Activated T-helper 2 cell treated with anti-CD3 and anti-CD28 coated beads, Interferon-gamma antibody, Interleukin-2, Interleukin-4, amounts not matched to agents 10 μg/mL and 5 μg/mL and 100 μg/mL, durations not matched to agents 14 hours and 24 hours and 36 hours (primary cell): ENCODE measurements at places on chromosomes 16 and 17.

DNA sequence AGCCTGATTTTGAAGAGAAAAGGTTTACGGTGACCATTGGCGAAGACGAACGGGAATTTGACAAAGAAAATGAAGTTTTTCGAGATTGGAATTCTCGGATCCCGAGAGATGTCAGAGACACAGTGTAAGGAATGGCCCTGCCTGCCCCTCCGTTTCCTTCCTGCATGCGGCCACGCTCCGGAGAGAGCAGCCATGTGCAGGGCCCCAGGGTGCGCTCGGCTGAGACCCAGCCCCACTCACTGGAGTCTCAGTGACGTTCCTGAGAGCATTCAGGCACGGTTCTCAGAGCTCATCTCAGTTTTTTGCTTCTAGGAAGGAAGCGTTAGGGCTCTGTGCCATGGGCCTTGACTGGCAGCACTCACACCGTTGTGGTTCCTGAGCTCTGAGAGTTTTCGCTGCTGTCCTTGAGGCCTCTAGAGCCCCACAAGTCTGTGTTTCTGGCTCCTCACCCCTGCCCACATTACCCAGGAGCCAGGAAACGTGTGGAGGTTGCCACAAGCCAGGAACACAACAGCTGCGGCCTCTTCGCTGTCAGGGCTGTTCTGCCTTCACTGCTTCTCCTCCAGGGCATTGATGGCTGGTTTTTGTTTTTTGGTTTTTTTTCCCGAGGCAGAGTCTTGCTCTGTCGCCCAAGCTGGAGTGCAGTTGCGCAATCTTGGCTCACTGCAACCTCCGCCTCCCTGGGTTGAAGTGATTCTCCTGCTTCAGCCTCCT is 29.8 kb downstream of the ZC3H18 start:
- no peak for DNase-seq

GRCh38 chr16:4570086-4570485 is 13.9 kb downstream of the C16orf96 start:
- DNase-seq = no peak

- no peak for DNase-seq
These were observed 63.6 kb downstream of the NUP93 start for GRCh38 chr16:56793492-56793891.

DNA sequence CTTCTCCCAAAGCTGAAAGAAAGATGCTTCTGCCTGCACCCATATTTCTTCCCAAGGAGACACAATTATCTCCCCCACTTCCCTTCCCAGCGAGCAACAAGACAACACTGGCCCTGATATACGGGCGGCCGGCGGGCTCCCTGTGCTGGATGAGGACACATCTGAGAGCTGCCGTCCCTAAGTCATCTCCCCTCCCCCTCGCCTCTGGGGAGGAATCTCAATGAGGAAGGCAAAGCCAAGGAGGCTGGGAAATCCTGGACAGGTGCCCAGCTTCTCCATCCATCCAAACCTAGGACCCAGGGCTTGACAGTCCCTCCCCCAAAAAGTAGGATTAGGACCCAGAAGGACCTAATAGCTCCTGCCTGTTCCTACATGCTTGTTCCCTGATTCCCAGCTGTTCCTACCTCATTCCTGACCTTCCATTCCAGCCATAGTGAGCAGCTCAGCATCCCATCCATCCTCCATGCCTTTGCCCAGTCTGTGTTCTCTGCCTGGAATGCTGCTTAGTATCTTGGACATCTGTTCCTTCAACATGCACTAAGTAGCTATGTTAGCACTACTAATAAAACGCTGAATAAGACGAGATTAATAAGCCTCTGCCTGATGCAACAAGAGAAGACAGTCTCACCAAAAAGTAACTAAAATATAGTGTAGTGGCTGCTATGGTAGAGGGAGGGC is 167.9 kb downstream of the CCT6B start:
- DNase-seq = no peak

- DNase-seq = no peak
These were observed 84.2 kb downstream of the ABCA8 start for GRCh38 chr17:68870976-68871375.

- no peak for DNase-seq
These were observed 63.3 kb downstream of the RBFOX3 start for GRCh38 chr17:79547586-79547985.

- DNase-seq = no peak
These were observed 22.3 kb downstream of the CAPNS2 start for GRCh38 chr16:55588799-55589198.

GRCh38 chr16:84718-85406 is 6.8 kb downstream of the MPG start:
- peak; percentile 36 for DNase-seq

DNA sequence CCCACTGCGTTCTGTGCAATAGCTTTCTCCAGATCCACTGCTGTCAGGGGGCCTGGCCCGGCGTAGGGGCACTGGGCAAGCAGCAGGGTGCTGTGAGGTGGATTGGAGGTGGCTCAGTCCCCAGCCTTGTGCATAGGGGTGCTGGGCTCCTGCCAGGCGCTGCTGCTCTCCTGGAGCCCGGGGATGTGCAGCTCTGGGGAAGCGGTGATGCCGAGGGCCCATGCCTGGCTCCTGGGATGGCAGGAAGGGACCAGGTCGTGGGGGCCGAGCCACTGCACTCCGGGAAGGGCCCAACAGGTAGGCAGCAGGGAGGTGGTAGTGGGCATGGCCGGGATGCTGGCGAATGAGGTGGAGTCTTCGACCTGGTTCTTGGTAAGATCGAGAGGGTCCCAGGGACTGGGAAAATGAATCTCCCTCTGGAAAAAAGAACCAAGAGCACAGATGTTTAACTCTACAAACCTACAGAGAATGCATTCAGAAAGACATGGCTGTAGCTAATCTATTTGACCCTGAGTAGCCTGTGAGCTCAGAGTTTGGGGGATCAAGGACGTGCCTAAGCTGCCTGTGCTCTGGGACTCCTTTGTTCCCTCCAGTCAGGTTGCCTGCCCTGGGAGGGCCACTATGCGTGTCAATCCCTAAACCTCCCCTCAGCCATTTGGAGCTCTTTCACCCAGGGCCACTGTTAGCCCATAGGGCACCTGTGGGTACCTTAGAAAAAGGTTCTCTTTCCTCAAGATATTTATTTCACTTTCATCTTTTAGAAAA is 6.6 kb upstream of the SUPT4H1 start:
- DNase-seq = no peak

- no peak for DNase-seq
These were observed 323 bp downstream of the ST3GAL2 start for GRCh38 chr16:70438585-70438968.

- DNase-seq = no peak
These were observed 135.6 kb downstream of the BANP start for GRCh38 chr16:88086571-88087516.

DNA sequence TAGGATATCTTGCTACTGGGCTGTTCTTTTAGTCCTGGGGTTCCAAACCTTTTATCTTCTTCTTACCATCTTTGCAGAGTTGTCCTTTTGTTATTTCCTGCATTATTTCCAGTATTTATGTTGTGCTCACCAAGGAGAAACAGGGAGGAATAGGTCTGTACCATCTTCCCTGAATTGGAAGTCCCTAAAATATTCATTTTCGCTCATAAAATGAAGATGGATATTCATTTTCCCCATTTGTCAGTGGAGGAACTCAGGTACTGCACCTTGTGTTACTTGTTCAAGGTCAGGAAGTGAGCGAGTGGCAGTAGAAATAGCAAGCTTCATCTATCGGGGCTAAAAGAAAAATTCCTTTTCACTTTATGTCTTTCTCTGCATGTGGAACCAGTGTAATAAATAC is 989.7 kb downstream of the CDH11 start:
- DNase-seq = no peak

- DNase-seq = no peak
These were observed 17.5 kb downstream of the TTYH2 start for GRCh38 chr17:74230896-74231295.

GRCh38 chr16:78689536-78689935 is 590.1 kb downstream of the WWOX start:
- DNase-seq = no peak

GRCh38 chr17:49156256-49156655 is 23.7 kb downstream of the B4GALNT2 start:
- DNase-seq = no peak

GRCh38 chr16:28212532-28212873 is 738 bp upstream of the XPO6 start:
- DNase-seq = no peak

GRCh38 chr16:52386694-52387093 is 160.2 kb downstream of the TOX3 start:
- no peak for DNase-seq

- no peak for DNase-seq
These were observed 319.2 kb downstream of the PHKB start for GRCh38 chr16:47780213-47780875.

DNA sequence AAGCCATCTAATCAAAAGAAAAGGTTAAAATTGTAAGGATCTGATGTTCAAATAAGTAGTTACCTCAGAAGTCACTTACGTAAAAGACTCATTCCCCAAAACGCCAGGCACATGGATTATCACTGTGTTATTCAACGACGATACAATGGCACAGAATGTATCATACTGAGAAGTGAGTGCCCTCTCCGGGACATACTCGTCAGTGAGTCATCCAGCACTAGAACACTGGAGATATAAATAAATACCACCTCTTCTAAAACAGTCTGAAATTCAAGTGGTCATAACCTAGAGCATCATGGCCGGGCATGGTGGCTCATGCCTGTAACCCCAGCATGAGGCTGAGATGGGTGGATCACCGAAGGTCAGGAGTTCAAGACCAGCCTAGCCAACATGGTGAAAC is 24.9 kb downstream of the USP31 start:
- no peak for DNase-seq

DNA sequence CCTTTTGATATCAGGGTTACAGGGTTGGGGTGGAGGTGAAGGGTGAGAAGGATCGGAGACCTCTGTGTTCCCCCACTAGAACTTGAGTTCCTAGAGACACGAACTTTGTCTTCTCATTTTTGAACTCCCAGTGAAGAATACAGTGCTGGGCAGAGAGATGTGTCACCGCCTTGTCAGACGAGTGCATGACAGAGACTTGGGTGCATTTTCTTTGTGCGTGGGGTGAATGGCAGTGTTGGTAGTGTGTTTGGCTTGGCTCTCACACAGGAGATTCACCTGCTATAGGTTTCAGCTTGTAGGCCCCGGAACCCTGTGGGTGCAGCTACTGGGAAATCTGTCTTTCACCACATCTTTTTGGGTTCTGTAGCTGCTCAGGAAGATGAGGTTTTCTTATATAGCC is 40.0 kb upstream of the CCR7 start:
- DNase-seq = no peak

DNA sequence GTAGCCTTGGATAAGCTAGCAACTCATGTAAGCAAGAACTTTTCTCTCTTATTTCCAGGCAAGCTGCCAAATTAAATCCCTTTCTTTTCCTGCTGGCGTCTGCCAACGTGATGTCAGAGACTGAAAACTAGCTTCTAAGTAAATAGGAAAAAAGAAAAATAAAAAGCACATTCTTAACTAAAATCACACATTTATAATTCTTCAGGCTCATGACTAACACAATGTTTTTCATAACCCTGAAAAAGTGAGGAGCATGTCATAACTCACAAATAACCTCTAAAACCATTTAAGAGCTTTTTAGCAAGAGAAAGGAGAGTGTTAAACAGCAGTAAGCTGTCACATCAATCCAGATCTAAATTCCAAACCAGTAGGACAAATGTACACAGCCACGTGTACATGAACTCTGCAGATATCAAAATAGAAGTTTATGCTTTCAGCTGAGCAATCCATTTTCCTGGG is 110.0 kb downstream of the N4BP1 start:
- no peak for DNase-seq

DNA sequence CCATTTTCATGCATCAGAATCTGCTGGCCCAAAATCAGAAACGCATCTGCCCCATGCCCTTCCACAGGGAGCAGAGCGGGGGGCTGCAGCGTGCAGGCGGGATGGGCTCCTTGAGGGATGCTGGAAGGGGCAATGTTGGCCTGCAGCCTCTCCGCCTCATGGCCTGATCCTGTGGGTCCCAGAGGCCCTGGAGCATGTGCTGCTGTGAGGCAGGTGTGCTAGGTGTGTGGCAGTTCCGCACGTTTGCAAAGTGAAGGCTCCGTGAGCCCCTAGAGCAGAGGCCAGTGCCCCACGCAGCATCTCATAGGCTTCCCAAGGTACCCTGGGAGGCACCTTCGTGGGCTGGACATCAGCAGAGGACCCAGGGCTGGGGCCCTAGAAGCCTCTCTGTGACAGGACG is 36.4 kb upstream of the CDH15 start:
- no peak for DNase-seq

DNA sequence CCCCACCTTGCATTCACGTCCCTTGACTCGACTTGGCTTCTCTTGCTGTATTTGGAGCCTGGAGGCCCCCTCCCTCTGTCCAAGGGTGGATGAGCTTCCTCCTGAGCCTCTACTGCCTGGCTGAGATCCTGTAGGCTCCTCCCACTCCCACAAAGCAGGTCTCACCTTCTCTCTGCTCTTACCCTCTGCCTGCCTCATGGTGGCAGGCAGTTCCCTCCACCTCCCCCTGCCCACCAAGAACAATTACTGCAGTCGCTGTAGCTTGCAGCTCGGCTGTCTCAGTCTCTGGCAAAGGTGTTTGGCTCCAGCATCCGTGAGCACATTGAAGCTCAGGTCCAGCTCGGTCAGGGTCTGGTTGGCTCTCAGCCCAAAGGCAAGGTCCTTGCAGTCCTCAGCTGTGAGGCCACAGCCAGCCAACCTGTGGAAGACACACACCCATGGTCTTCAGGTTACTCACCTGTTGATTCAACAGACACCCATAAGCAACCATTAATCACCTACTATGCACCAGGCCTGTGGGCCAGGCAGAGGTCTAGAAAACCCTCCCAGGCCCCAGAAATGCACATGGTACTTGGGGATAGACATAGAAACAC is 42.6 kb downstream of the NLRP1 start:
- no peak for DNase-seq

DNA sequence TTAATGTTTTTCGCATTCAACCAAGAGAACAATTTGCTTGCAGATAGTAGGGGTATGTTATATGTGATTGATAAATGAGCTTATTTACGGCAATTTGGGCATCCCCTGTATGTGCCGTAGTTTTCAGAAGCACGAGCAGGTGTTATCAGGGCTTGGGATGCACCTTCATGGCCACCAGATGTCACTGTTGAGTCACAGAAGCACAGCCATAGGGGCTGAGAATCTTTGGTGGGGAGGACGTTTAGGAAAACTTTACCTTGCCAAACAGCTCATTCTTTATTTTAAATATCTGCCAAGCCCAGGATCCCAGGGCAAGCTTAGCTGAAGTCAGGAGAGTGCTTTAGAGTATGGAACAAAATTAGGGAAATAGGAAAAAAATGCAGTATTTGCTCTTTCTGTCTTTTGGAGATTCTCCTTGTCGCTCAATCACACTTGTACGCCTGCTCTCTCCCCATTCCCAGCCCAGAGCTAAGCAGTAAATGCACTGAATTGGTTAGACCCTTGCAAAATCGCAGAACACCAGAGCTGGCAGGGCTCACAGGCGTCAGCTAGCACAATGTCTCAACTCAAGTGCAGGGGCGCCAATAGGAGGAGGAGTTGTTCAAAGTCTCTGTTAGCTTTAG is 93.6 kb upstream of the MPHOSPH6 start:
- peak; percentile 31 for DNase-seq
